Activated T-cell treated with anti-CD3 and anti-CD28 coated beads, Interleukin-2, amount 50 U/mL, for 48 hours (primary cell): ENCODE measurements at places on chromosomes 3 and 15.

DNA sequence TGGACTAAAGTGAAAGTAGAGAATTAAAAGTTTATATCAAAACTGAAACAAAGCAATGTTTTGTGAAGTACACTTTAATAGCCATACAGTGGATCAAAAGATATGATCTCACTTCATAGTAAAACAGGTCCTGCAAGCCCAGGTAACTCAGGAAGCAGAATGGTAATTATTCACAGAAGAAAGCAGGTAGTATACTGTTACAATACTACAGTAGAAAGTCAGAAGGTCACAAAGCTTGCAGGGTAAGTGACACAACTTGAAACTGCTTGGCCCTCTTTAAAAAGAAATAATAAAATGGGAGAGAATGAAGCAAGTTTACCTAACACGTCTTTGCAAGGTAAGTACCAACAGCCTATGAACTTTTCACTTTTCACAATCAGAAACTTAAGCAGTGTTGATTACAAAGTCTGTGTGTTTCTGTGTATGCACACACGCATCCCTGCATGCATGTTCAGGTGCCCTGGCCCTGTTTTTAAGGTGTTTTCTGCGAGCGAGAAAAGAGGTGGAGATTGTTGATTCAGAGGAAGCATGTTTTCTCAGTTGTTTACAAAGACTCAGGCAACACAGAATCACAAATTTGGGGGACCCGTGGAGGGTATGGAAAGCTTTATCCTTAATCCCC, at the start of gene NAALADL2:
NAALADL2 (plus strand) TSS at position 221 of the 622 bp plus-strand sequence.
- no peak for DNase-seq

GRCh38 chr15:56243163-56244037, at the start of gene RFX7:
Gene RFX7 (minus strand): TSS chr15:56243879. CDS start chr15:56243285, 594 bp downstream.
- DNase-seq: peak; percentile 83

- DNase-seq: no peak
Measured at GRCh38 chr3:98778383-98778782, 15.2 kb downstream of the ST3GAL6 start.

DNA sequence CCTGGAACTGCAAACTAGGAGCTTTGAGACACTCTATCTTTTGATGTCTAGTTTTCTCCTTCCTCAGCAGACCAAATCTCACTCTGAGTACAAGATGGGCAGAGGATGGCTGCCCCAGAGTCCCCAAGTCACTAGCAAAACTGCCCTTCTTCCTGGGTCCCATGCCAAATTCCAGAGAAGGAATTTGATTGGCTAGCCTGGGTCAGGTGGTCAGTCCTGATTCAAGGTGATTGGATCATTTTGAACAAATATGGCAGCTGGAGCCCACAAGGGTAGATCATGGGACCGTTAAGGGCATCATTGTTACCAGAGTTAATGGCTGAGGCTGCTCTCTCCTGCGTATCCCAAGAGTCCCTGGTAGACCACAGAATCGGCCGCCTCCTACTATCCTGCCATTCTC, 21.7 kb downstream of the SLC6A1 start:
- DNase-seq: no peak

- DNase-seq: no peak
Measured at GRCh38 chr3:64184621-64185020, 40.6 kb downstream of the PRICKLE2 start.

- DNase-seq: no peak
Measured at GRCh38 chr3:36697229-36698001, 66.9 kb downstream of the DCLK3 start.
